ENCODE measurements at places on chromosomes 1 and 21.

DNA sequence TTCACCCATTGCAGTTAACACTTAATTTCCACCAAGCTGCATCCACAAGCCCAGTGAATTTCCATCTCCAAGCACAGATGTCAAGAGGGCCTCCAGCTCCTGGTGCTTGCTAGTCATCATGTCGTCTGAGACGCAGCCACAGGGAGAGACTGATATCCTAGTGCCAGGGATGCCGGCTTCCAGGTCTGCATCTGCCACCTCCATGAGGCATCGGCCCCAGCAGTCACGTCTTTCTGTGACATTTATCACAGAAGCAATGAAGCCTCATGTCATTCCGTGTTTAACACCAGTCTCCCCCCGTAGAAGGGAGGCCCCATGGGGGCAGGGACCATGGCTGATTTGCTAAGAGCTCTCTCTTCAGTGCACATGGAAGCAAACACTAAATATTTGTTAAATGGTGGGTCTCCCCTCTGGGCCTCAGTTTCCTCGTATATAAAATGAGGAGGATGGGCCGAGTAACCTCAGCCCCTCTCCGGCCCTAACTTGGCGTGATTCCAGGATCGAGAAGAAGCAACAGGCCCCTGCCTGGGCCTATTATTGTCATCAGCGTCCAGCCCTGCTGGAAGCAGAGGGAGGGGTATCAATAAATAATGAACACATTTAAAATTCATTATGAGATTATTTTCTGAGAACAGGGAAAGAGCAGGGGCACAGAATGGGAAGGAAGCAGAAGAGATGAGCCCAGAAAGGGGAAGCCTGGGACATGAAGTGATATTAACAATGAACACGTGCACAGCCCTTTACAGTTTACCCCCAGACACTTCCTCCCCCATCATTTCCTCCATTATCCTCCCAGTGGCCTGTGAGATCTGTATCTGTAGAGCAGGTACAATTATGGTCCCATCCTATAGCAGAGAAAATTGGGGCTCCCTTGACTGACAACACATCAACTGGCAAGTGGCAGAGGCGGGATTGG is 837 bp upstream of the C1QB start:
- no peak for DNase-seq

- DNase-seq = no peak
These were observed 53.4 kb upstream of the ACTRT2 start for GRCh38 chr1:2967881-2968280.

DNA sequence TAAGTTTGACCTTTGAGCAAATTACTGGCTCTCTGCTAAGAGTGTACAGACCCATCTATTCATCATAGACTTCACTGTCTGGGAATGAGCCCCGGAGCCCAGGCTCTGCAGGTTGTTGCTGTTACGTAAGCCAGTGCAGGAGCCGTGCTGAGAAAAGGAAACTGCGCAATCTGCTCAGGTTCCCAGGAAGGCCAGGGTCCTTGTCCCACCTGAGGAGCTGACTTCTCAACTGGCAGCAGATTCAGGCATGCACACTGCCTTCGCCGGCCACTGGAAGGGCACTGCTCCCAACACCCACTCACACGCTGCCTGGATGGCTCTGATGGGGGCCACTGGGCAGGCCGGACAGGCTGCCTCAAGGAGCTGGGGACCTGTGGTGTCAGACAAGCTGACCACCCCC is 19.5 kb downstream of the RCAN1 start:
- DNase-seq = no peak

- no peak for DNase-seq
These were observed 573 bp downstream of the PSMG1 start for GRCh38 chr21:39182484-39183271.

DNA sequence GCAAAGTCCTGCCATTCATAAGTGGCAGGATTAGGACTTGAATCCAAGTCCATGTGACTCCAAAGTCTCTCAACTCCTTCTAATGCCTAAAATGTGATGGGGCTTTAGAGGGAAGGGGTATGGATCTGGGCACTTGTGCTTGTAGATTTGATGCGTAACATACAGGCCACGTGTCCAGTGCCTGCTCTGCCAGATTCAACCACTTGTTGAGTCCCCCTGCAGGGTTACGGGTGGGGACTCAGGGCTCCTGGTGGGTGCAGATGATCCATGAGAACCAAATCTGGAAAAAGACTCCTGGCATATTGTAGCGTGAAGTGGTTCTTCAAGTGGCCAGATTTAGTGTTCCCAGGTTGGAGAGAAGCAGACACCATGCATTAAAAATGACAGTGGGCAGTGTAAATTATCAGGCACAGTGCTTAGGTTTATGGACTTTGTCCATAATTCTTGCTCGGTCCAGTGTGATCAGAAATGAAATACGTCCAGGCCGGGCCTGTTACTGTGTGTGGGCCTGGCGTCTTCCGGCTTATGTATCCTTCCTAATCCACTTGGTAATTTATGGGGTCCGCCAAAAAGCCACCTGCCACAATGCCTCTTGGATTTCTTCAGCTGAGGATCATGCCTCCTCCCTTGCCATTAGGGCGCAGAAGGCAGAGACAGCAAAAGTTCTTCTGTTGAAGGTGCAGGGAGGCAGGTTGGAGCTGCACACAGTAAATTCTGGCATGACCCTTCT is 51.2 kb upstream of the LRP8 start:
- DNase-seq = no peak

GRCh38 chr21:35006248-35006647 is 42.9 kb downstream of the RUNX1 start:
- no peak for DNase-seq

DNA sequence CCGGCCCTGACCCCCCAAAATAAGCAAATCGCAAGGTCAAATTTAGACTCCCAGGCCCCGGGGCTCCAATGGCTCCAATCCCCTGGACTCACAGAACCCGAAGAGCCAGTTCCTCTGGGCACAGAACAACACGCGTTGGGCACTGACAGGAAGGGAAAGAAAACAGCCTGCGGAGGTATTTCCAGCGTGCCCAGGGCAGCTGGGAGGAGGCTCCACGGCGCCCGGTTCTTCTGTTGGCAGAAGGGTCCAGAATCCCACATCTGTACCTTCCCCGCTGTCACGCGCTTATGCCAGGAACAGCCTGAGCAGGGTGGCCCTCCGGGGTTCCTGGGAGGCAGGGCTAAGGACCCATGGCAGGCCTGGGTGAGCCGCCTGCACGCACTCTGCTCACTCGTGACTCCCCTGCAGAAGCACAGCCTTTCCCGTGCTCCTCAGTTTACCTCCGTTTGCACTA is 85.5 kb downstream of the RIPK4 start:
- no peak for DNase-seq

DNA sequence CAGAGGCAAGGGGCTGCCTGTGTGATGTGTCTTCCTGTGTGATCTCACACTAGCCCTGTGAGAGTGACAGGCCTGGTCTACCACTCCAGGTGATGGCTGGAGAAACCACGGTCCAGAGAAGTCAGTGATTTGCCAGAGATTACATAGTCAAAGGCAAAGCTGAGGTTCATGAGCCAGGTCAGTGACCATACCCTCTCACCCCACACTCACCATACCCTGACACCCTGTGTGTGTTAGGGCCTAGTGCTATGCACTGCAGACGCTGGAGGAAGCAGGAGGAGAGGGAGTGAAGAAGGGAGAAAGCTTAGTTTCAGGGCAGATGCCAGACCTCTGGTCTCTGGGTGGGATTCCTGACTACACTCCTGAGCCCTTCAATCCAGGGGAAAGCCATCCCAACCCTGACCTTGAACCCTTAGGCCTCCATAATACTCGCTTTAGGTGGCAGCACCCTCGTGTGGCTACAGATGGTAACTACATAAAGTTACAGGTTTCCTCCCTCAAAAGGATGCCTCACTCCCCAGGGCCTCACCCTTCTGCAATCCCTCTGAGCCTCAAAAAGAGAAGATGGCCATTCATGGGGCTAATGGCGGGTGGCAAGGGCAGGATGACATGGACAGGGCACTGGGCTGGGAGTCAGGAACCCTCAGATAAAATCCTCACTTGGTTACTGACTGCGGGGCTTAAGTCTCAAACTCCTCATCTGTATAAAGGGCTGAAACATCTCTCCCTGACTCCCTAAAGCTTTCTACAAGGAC is 20.8 kb upstream of the SDC3 start:
- no peak for DNase-seq

GRCh38 chr1:20368866-20369470 is 78.3 kb downstream of the VWA5B1 start:
- no peak for DNase-seq

DNA sequence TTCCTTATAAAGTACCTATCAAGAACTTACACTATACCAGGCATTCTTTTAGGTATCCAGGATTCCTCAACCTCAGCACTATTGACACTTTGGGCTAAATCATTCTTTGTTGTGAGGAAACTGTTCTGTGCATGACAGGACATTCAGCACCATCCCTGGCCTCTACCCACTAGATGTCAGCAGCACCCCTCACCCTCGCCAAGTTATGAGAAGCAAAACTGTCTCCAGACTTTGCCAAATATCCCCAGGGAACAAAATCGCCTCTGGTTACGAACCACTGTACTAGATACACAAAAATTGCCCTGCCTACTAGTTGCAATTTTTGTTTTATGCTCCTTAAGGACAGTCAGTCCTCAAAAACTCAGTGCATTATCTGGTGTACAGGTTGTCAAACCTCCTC is 35.7 kb downstream of the PALMD start:
- DNase-seq = no peak

DNA sequence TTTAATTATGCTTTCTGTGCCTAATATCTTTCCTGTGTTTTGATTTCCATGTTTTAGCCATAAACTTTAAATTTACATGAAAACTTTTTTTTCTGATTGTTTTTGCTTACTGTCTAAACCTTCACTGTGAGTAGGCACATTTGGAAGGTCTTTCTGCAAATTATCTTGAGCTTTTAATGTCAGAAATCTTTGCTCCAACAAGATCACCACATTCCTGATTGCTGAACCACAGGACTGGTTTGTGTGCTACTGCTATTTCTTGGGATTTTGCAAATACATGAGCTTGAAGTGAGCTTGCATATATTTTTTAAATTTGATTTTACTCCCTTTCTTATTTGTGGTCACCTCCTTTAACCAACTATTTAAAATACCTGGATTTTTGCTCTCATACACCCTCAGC is 61.3 kb downstream of the PTBP2 start:
- DNase-seq = no peak

DNA sequence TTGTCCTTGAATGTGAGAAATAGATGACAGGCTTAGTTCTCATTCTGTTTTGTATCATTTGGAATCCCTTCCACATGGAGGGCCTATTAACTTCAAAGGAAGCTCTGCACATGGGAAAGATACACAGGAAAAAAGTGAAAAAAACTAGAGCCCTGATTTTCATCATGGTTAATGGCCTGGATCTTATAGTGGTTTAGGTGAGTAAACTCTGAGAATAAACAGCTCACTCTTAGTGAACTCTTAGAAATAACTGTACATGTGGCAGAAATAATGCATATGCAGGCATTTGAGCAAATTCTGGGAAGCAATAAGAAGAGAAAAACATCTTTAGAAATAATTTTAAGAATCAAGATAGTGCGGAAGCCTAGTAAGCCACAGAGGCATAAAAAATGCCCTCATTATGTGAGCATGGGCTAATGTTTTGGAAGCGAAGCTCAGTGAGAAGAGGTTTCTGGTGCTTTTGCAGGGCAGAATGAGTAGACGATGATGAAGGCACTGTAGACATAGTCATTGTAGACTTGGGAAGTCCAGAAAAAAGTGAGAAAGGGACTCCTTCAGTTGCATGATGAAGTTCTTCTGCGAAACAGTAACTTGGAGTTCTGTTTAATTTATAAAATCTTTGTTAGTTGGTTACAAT is 279.9 kb downstream of the DNM3 start:
- DNase-seq = no peak

DNA sequence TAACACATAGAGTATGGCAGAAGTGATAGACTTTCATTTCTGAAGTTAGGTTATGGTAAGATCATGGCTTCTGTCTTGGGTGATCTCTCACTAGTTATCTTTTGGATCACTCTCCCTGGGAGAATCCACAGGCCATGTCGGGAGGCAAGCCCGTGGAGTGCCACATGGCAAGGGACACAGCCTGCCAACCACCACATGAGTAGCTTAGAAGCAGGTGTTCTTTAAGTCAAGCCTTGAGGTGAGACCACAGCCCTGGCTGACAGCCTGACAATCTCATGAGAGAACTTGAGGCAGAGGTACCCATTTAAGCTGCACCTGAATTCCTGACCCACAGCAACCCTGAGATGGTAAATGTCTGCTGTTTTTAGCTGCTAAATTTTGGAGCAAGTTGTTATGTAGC is 130.4 kb downstream of the KCNN3 start:
- DNase-seq = peak; percentile 26

- no peak for DNase-seq
These were observed 108.7 kb downstream of the ENAH start for GRCh38 chr1:225544263-225544662.

DNA sequence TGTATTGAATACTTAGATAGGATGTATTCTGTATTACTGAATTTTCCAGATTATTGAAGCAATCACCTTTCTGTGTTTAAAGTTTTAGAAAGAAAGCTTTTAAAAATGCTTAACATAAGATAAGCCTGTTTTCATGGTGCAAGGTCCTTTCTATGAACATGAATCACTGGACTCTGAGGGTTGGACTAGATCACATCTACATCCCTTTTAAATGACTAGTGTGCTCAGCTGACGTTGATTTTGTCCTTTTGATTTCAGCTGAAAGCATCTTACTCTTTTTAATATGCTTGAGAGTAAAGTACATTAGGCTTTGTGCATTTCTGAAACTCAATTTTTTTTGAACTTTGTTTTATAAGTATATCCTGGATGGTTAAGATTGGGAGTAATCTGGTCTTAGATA is 16.2 kb downstream of the MIER1 start:
- no peak for DNase-seq

GRCh38 chr21:45372732-45373355 is 32.1 kb upstream of the COL18A1 start:
- DNase-seq = no peak

GRCh38 chr1:234732671-234733390 is 122.9 kb upstream of the IRF2BP2 start:
- no peak for DNase-seq

- no peak for DNase-seq
These were observed 156.5 kb downstream of the HLX start for GRCh38 chr1:221035662-221036153.

DNA sequence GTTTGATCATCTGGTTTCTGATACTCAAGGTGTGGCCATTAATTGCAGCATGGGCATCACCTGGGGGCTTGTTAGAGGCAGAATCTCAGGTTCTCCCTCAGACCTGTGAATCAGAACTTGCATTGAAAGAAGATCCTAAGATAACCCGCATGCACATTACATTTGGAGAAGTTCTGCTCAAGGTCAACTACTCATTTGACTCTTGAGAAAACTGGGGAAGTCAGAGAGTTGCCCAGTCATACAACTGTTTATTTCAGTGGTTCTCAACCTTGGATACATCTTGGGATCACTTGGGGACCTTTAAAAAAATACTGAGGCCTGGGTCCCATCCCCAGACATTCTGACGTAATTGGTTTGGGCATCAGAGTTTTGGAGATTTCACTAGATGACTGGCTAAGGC is 30.5 kb downstream of the CAMTA1 start:
- no peak for DNase-seq

DNA sequence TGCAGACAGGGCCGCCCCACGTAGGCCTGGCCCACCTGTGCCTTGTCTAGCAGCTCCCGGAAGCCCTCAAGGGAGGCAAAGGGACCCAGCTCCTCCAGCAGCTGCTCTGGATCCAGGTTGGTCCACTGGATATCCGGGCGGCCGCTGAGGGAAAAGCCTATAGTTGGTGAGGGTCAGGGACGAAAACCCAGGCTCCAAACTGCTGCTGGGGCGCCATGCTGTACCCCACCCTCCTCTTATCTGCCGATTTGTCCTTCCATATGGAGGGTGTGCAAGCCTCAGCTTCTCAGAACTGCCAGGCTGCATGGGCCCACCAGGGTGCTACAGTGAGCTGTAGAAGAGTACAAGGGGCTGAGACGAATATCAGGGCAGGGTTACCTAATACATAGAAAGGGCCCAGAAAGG is 12.2 kb downstream of the PTCH2 start:
- DNase-seq = no peak

GRCh38 chr1:230091473-230092231 is 24.6 kb downstream of the GALNT2 start:
- DNase-seq = no peak
